ENCODE measurements at places on chromosomes 11 and 22.

- no peak for DNase-seq
These were observed 46.4 kb downstream of the IGLL5 start for GRCh38 chr22:22933807-22934542.

DNA sequence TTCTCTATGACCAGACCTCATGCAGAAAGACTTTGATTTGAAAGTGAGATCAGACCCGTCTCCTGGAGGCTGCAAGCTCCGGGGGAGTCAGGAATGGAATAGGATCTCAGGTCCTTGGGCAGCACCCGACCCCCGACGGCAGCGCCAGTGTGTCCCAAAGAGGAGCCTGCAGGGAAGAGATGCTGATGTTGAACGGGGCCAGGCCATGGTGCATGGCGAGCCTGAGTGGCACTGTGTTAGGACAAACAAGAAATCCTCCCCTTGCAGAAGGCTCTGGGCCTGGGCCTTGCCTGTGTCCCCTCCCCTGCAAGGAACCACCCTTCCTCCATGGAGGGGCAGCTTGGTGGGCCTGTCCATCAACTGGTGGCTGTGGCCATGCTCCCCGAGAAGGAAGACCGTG lies 20.1 kb upstream of the SYT8 start:
- no peak for DNase-seq

- DNase-seq = no peak
These were observed 139.4 kb downstream of the TEAD1 start for GRCh38 chr11:12813371-12814225.

GRCh38 chr11:24585192-24585591 lies 88.3 kb downstream of the LUZP2 start:
- no peak for DNase-seq

DNA sequence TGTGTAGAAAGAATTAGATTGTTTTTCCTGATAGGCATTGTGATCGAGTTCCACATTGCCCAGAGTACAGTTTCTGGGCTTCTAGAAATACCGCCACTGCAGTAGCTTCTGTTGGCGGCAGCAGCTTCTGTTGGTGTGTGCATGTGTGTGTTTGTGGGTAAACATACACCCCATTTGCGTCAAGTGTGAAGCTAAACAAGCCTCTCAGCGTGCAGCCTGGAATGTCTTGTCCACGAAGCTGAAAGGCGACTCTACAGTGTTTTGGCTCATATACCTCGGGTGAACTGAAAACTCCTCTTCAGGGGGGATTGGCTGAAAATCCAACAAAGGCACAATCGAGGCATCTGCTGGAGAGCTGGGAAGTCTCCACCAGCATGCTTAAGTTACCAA lies 112.0 kb upstream of the E2F8 start:
- no peak for DNase-seq

DNA sequence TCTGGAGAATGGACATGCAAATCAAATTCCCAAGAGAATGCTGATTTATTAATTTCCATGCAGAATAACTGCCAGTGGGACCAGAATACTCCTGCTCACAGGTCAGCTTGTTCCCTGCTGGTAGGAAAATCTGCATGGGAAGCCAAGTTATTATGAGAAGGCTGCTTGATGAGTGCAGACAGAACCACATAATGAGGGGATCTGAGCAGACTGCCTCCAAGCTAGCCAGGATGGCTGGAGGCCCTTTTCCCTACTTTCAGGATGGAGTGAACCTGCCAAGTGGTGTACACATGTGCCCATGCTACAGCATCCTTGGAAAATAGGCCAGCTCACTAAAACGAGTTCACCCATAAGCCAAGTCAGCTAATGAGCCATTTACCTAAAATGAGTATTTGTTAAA lies 55.2 kb upstream of the ZBED5 start:
- DNase-seq = no peak

- no peak for DNase-seq
These were observed 18.1 kb downstream of the POLA2 start for GRCh38 chr11:65279741-65280440.

DNA sequence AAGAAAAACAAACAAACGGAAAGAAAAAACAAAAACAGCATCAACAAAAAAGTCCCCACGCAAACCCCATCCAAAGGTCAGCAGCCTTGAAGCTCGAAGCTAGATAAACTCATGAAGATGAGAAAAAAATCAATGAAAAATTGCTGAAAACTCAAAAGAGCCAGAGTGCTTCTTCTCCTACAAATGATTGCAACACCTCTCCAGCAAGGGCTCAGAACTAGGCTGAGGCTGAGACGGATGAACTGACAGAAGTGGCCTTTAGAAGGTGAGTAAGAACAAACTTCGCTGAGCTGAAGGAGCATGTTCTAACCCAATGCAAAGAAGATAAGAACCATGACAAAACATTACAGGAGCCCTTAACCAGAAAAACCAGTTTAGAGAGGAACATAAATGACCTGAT lies 18.4 kb upstream of the FTH1 start:
- no peak for DNase-seq

GRCh38 chr11:87966694-87967093 lies 208.5 kb downstream of the RAB38 start:
- peak; percentile 81 for DNase-seq

DNA sequence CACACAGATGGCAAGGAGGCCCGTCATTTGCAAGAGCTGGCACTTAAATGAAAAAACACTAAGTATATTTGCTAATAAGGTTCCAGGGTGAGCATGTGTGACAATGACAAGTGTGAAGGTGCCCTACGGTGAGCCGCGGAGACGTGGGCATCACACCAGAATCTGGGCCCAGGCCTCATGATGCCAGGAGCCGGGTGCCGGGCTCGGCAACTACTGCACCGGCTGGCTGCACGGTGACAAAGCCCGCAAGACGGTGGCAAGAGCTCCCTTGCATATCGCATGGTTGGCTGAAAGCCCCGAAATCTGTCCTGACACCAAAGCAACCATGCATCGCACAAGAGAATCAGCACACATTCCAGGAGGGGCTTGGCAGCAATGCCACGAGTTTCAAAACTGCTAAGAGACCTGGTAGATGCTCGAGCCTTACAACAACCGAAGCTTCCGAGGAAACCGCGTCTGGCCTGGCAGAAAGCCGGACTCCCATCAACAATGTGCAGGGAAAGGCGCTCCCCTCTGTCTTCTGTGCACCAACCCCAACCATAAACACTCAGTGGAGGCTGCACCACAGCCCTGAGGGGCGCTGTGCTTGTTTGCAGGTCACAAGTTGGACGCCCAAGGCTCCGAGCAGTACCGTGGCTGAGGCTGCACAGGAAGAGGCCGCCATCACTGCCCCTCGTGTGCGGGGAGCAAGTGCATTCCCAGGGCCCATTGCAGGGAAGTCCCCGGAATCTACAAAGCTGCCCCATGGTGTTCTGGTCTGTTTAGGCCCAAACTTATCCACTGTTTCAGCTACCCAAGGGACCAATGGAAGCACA lies 339.7 kb downstream of the CTTN start:
- DNase-seq = no peak

DNA sequence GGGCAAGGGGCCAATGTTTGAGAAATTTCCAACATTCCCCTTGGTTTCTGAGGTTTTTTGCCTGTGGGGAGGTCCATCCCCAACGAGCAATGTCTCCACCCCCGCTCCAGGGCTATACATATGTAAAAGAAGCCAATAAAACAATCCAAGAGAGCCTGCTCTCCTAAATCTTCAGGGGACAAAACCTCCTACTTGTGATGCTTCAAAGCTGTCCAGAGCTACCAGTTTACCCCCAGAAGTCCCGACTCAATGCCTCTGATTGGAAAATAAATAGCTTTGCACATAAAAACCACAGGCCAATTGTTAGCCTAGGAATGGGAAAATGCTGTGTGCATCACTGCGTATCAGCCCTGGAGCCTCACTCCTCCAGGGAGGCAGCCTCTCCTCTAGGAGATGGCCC lies 66.0 kb upstream of the PAX6 start:
- DNase-seq = no peak

- no peak for DNase-seq
These were observed 3.6 kb downstream of the MLC1 start for GRCh38 chr22:50081426-50082196.

DNA sequence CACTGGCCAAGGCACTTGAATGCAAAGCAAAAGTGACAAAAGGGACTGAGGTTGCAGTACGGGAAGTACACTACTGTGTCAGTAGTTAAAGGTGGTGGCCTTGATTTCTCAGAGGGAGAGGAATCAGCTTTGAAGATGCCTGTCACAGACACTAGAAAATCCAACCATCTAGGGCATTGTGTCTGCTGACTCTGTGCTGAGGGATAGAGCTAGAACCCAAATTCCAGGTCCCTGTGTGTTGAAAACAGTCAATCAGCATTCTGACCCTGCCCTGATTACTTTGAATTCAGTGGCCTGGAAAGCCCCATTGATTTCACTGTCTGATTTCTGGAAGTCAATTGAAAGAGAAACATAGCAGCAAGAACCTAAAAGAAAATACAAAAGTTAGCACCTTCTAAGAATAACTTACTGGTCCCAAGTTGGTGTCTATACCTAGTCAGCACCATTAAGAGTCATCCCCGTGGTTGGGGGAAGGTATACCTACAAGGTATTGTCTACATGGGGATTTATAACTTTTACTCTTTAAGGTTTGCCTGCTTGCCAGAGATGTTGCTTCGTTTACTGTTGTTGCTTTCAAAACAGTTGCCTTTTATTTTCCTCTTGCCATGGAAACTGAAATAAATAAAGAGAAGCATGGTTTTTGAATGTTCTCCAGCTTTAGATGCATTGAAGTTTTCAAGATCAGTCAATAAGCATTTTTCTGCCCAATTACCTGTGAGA lies 97.3 kb downstream of the PDHX start:
- DNase-seq = no peak

DNA sequence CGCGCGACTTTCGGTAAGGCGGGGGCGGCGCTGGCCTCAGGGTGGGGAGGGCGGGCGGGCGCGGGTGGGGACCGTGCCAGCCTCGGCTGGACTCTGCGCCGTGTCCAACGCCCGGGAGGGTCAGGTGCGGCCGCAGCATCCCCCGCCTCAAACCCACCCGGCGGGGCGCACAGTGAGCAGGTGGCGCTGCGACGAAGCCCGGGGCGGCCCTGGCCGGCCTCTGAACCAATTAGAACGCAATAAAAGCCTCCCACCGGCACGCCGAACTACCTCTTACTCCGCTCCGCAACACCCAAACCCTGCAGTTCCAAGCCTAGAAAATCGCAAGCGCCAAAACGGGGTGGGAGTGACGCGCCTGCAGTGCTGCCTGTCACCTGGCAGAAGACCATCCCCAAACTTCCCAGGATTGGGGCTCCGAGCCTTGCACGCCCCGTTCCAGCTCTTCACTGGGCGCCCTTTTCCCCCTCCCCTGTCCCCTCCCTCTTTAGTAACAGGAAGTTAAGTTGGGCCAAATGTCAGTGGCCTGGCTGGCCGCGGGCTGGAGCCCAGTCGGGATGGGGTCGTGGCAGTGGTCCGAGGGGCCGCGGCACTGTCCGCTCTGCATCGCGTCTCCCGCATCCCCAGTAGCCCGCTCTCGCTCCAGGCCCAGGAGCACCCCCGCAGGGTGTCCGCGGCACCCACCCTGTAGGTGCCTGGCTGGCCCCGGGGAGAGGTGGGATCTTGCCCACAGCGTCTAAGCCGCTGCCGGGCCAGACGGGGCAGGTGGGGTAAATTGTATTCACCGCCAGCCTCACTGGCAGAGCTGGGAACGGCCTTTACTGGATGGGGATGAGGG lies 541 bp downstream of the MICAL2 start:
- peak; percentile 38 for DNase-seq

- no peak for DNase-seq
These were observed 14.8 kb downstream of the CD6 start for GRCh38 chr11:60985991-60986915.

DNA sequence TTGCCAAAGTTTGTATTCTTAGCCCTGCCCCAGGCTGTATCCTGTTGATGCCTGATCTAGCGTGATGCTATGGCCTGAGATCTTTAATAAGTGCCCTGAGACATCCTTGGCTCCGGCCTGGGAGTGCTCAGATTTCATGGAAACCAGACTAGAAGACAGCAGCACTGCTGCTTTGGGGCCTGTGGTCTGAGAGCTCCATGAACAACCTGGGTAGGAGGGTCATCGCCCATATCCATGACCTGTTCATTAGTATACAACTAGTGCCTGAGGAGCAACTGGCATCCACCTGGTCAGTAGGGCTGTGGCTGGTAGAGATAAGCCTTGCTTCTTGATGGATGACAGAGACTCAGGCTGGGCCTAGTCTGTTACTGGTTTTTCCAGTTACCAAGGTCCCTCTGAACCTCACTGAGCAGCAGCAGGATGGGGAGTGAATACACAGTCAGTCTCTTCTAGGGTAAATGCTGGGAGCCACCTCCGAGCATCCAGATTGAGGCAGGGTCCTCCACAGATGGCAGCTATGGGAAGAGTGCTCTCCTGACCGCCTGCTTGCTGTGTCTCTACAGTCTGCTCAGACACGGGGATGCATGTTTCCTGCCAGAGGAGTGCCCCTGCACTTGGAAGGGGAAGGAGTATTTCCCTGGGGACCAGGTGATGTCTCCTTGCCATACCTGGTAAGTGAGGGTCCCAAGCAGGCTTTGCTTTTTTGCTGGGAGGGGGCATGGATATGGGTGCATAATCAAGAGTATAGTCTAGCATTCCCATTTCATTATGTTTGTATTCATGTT lies 39.0 kb downstream of the OTOG start:
- no peak for DNase-seq

GRCh38 chr22:44256556-44257485 lies 55.9 kb downstream of the SHISAL1 start:
- no peak for DNase-seq

GRCh38 chr11:36349351-36350136 lies 53.5 kb downstream of the PRR5L start:
- DNase-seq = no peak

GRCh38 chr11:68312117-68312779 lies at the start of gene LRP5:
Gene LRP5 (plus strand): TSS chr11:68312591. CDS start chr11:68312715, 124 bp downstream.
- DNase-seq = no peak

DNA sequence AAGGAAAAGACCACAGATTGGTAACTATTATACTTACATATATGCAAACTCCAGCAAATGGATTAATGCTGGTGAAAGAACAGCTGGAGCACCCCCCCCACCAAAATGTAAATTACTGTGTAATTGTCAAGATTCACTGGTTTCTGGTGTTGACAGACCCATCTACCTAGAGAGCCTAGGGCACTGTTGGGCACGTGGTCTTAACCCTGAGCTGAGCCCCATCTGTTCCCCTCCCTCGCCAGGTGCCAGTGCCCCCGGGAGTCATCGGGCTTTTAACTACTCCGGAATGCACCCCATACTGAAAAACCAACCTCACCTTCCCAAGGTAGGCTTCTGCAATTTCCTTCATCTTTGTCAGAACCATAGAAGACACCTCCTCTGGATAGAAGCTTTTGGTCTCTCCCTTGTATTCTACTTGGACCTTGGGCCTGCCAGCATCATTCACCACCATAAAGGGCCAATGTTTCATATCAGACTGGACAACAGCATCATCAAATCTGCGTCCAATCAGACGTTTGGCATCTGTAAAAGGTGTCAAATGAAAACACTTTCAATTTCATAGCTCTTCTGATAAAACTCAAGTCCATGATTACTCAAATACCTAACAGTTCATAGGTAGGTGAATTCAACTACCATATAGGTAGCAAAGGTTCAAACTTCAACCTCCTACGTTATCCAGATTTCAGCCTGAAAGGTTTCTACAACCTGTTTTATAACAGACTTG lies 1.5 kb downstream of the HSPA8 start:
- DNase-seq = no peak

GRCh38 chr11:102564110-102564509 lies 33.6 kb upstream of the MMP7 start:
- no peak for DNase-seq
